SJCRH30 (cell line): ENCODE measurements at places on chromosomes 7 and 10. TPM values are rescaled to one million over a fixed set of nuclear protein-coding genes. Genes with fewer than 3 reads are reported as not detected.

DNA sequence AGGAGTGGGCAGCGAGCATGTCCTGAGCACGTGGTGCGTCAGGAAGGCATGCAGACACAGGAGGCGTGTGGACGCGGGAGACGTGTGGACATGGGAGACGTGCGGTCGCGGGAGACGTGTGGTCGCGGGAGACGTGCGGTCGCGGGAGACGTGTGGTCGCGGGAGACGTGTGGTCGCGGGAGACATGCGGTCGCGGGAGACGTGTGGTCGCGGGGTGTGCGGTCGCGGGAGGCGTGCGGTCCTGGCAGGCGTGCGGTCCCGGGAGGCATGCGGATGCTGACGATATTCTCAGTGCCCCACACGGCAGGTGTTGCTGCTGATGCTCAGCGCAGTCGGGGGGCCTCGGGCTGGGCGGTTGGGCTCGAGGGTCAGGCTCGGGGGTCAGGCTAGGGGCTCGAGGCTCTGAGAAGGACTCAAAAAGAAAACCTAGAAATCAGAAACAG, 94.2 kb downstream of the NKX6-2 start:
- H3K4me1 ChIP-seq, result no peaks in the 10 kb centered on the region
- H3K27ac ChIP-seq, result no peak overlapping the region
- no peaks in the 10 kb centered on the region for H3K36me3 ChIP-seq
- no peaks in the 10 kb centered on the region for H3K27me3 ChIP-seq

- H3K27me3 ChIP-seq, result peaks cover 11% of the 10 kb centered on the region; the same call in 1 of the 2 replicates
- no peak overlapping the region for H3K4me3 ChIP-seq
- H3K4me1 ChIP-seq, result no peaks in the 10 kb centered on the region
Measured at GRCh38 chr7:50795831-50796230, 13.1 kb upstream of the GRB10 start.

The TDRD1 gene
- 0.61 TPM in 2 replicates for total RNA-seq

- no peaks in the 10 kb centered on the region for H3K27me3 ChIP-seq
- H3K4me3 ChIP-seq, result no peak overlapping the region
- H3K4me1 ChIP-seq, result no peaks in the 10 kb centered on the region; the same call in 1 of the 2 replicates
- no peaks in the 10 kb centered on the region for H3K36me3 ChIP-seq
- peak; percentile 8 for DNase-seq
- H3K27ac ChIP-seq, result no peak overlapping the region
Measured at GRCh38 chr10:34768261-34768971, 46.7 kb downstream of the PARD3 start.

The SKAP2 gene
- total RNA-seq, result 16.9 and 18.4 TPM in 2 replicates

- no peaks in the 10 kb centered on the region for H3K27me3 ChIP-seq
- peaks cover 48% of the 10 kb centered on the region for H3K4me1 ChIP-seq
- no peaks in the 10 kb centered on the region for H3K36me3 ChIP-seq
- H3K4me3 ChIP-seq, result peak overlapping the region; percentile 8; the same call in 1 of the 2 replicates
Measured at GRCh38 chr10:93465806-93466675, 16.1 kb downstream of the MYOF start.

The SYT15 gene
- total RNA-seq, result 0.08 TPM in 1 of 2 replicates, not detected in the other

The KBTBD2 gene
- total RNA-seq, result 50.7 and 51.4 TPM in 2 replicates

- H3K4me1 ChIP-seq, result no peaks in the 10 kb centered on the region
- H3K27ac ChIP-seq, result no peak overlapping the region
- H3K4me3 ChIP-seq, result no peak overlapping the region
- no peaks in the 10 kb centered on the region for H3K36me3 ChIP-seq
- no peak for DNase-seq
Measured at GRCh38 chr7:97298561-97298960, 181.1 kb downstream of the SDHAF3 start.

The HOXA3 gene
- total RNA-seq, result 12.0 and 12.2 TPM in 2 replicates
